Fibroblast of lung (primary cell): ENCODE measurements at places on chromosomes 7 and 10. TPM values are rescaled to one million over a fixed set of nuclear protein-coding genes. Genes with fewer than 3 reads are reported as not detected.

DNA sequence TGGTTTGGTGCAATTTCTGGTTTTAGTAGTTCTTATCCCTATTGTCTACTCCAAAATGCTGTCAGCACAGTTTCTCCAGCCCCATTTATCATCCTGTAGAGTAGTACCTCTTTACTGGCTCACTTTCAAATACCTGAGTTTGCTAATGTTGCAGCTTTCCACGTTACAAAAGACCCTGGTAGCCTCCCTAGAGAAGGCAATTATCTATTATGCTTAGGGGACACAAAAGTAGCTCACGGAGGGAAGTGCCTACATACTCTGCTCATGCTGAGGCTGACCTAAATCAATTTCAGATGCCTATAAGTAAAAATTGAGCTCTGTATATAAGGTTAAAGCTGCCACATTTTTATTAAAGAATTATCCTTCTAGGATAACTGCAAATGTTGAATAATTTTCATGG lies 603.6 kb downstream of the CNTNAP2 start:
- no peak for DNase-seq

DNA sequence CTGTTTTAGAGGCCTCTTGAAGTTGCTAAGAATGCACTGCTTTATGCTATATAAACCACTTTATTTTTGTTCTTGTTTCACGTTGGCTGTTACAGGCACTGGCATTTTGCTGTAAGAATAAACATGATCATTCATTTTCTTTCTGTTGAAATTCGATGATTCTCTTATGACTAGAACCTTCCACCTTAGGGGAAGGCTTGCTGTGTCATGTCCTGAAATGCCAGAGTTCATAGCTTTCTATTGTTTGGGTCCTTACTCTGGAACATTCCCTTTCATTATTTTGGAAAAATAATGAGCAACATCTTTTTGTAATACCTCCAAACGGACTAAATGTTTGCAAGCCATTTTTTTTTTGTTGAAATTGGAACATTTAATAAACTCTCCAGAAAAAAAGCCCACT lies 495.1 kb upstream of the POT1 start:
- no peak for DNase-seq

GRCh38 chr7:18292584-18292983 lies 203.0 kb upstream of the HDAC9 start:
- no peak for DNase-seq

The ZNF679 gene
- not detected in 2 replicates for polyA plus RNA-seq

DNA sequence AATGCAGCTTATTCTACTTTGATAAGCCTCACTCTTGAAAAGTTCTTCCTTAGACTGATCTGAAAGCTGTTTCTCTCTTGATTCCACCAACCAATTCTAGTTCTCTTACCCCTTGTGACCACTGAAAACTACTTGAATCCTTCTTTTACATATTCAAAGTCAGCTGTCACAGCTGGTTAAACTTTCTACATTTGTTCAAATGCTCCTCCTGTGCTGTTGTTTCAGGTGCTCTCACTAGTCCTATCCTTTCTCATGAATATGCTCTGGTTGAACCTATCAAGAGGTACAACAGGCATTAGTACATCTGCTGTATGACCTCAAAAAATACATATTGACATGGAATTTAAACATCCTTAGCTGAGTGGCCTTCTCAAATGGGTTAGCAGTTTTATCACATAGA lies 91.5 kb downstream of the MYO3A start:
- no peak for DNase-seq

- DNase-seq = no peak
Measured at GRCh38 chr10:36332926-36333325, 690.8 kb upstream of the FZD8 start.
